Epithelial cell of esophagus (primary cell): ENCODE measurements at places on chromosomes 12 and 14.

GRCh38 chr12:120584343-120585149 is 3.3 kb upstream of the POP5 start:
- DNase-seq, result peak; percentile 37

DNA sequence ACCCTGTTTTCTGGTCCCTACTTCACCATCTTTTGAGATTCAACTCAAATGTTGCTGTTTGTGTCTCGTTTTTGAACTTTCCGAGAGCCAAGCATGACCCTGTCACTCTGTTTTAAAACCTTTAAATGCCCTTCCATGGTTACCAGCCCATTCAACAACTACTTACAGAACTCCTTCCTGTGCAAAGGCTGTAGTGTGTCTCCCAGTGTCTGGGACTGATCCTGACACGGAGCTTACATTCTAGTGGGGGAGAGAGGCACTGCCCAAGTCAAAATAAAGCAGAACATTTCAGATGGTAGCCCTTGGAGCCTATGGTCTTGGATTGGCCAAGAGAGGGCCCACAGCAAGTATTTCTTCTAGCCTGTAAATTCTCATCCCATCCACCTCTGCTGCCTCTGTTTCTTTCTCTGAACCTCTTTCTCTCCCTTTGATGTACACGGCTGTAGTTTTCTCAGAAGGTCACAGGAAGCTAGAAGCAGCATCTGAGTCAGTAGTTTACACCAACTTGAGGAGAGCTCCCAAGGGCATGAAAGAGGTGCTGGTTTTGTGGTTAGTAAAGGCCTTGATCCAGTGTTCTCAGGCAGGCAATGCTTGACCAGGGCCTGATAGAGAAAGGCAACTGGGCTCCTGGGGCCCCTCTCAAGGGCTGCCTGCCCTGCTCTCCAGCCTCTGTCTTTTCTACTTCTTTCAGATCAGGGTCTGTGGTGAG is 42.3 kb upstream of the SLC24A4 start:
- no peak for DNase-seq

DNA sequence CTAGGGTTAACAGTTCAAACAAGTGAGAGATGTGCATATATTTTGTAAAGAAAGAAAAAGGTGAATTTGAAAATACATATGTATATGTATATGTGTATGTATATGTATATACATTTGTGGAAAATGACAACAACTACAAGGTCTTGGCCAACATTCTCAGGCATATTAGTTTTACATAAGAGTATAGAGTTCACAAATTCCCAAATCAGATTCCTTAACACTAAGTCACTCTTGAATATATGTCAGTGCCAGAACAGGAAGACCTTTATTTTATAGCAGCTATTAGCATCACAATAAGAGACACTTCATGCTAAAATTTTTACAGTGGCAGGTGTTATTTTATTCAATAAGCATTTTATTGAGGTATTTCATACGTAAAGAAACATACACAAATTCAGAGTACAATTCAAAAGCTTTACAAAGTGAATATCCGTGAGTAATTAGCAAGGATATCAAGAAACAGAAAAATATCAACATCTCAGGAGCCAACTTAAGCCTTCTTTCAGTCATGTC is 179.7 kb downstream of the SLC6A15 start:
- peak; percentile 2 for DNase-seq

- no peak for DNase-seq
Observed at GRCh38 chr12:53486736-53487487, 12.3 kb downstream of the MAP3K12 start.

DNA sequence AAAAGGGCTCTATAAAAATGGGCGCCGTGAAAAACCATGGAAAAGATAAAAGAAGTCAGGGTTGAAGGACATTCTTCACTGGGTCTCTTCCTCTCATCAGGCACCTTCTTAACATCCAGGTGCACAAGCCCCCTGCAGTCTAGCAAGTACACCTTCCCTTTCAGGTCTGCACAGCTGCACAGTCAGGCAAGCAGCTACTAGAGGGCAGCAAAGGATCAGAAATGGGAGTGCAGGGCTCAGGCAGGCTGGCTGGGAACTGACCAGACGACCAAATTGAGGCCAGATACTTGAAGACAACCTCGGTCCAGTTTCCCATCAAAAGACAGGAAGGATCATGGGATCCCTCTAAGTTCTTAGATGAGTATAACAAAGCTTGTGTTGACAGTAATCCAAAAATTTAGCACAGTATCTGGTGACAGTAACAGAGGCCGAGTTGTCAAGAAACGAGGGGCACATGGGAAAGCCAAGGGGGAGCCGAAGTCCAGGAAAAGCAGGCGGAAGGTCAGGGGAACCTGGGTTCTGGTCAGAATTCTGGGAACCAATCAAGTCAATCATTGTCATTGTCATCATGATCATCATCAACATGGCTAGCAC is 10.1 kb upstream of the GRIP1 start:
- DNase-seq, result peak; percentile 60

- DNase-seq, result peak; percentile 91
Observed at GRCh38 chr12:78864403-78864869, at the start of gene SYT1. TSS of gene SYT1 (plus strand) at chr12:78864774.

DNA sequence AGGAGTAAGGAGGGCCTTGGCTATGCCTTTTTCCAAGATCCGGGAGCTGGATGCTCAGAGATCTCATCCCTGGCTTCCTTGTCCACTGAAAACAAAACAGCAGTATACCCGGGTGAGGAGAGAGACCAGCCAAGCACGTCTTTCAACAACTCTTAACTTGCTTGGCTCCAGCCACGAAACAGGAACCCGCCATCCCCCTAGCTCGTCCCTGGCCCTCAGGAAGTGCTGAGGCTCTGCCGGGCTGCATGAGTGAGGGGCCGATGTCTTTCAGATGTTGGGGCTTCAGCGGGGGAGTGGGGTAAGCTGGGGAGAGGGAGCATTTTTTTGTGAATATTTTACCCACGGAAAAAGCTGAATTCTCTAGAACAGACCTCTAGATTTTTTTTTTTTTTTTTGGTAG is 231.1 kb downstream of the CACNA1C start:
- no peak for DNase-seq

DNA sequence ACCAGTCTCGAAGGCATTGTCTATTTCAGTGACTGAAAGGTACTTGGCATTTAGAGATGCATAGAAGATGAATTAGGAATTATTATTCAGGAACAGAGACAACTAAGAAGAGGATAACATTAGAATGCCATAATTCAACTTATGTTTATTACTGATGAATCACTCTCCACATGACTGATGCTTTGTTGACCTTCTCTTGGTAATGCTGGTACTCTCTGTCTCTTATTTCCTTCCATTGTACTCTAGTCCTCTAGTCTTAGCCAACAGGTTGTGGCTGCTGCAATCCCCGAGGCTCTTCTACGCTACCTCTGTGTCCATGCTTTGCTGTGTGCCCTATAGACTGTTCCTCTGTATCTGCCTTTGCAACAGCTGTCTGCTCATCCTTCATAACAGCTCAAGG is 652.9 kb downstream of the NRXN3 start:
- no peak for DNase-seq

- DNase-seq, result no peak
Observed at GRCh38 chr14:67675219-67675582, 769 bp upstream of the VTI1B start.

DNA sequence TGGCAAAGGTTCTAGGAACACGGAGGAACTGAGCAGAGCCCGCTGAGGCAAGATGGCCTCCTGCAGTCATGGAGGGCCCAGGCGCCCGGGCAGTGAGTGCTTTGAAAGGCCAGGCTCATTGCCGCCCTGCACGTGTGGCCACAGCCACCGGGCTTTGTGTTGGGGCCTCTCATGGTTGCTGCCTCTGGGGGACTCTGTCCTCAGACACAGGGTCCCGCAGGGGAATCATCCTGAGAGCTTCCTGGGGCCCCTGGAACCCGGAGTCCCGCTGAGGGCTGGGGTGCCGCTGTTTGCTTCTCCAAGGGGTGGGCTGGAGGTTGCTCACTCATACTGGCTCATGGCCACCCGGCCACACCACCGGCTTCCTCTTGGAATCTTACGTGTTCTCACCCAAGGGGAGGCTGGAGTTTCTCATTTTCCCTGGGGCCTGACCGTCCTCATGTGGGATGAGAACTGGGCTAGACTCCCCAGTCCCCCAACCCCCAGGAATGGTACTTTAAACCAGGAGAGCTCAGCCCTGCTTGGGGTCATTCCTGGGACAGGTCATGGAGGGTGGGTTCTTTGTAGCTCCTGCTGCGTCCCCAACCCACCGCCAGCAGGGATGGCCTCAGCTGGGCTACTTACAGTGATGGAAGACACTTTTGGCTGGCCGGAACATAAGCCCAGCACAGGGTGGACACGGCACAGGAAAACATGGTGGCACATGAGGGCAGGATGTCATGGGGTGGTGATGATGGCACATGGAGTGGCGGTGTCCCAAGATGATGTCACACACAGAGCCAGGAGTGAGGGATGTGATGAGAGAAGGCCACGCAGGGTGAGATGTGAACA is 21.1 kb upstream of the LRTM2 start:
- no peak for DNase-seq

DNA sequence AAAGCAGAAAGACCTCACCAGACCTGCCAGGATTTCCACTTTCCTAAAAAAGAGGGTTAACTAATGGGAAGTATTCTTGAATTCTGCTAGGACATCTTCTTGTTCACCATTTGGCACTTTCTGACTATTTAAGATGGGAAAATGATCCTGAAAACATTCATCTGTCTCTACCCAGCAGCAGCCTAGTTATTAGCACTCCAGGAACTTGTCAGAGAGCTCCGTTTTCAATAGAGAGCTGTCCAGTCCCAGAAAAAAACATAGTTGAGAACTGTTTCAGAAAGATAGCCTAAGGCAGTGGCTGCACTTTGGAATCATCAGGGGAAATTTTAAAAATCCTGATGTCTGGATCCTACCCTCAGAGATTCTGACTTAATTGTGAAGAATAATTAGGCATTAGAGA is 22.1 kb upstream of the CEP83 start:
- no peak for DNase-seq

GRCh38 chr12:20489645-20490044 is 121.3 kb downstream of the PDE3A start:
- DNase-seq, result no peak

DNA sequence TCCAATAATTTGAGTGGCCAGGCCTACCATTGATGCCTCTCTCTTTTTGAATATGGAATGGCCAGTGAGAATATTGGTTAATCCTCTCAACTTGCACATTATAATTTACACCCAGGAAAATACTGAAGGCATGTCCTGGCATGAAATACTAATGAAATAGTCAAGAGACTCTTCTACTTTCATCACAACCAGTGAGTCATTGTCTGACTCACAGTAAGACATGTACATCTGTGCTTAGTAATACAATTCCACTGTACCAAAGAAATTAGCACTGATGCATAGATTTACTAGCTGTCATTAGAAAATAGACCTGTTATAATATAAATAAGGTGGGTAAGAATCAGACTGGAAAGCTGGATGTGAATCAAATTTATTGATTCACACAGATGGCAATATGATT is 31.6 kb downstream of the KCNC2 start:
- peak; percentile 98 for DNase-seq

DNA sequence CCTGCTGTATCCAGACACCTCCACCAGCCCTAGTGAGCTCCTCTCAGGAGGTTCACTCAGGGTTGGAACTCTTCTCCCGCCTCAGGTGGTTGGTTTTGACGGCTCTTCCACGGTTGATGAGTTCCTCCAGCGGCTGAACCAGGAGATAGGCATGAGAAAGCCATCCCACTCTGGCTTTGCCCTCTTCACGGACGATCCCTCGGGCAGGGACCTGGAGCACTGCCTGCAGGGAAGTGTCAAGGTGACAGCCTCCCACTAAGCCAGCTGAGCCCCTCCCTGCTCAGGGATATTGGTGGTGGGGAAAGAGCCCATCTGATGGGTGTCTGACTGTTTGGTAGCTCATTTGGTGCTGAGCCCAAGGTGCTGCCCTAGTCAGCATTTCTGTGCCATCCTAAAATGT is 20.4 kb downstream of the PIGH start:
- no peak for DNase-seq

DNA sequence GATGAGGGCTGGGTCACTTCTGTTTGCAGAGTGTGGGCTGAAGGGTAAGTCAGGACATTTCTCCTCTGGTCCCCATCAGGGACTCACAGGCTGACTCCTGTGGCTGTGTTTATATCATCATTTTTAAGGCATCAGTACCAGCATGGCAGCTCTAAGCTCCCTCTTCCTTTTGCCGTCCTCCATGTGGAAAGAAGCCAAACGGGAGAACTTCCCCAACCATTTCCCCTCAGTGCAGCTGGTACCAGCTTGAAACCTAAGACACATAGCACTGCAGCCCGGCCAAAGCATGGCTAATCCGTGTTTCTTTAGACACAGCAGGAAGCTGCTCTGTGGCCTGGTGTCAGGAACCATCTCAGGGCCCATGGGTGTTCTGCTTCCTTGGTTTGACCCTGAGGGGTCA is 31.9 kb upstream of the ATP2A2 start:
- DNase-seq, result no peak

DNA sequence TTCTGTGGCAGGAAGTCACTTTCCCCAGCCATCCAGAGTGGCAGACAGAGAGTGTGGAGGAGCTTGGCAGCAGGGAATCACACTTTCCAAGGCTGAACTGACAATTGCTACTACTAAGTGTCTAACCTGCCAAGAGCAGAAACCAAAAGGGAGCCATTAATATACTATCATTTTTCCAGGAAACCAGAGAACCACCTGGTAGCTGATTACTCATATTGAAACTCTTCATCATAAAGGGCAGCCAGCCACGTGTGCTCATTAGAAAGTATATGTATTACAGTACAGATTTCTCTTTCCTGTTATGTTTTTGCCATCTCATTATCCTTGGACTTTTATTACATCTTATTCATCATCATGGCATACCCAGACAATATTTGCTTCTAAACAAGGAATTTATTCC is 374.9 kb downstream of the GXYLT1 start:
- DNase-seq, result no peak

GRCh38 chr12:105852496-105852895 is 286.3 kb downstream of the NUAK1 start:
- DNase-seq, result no peak

- DNase-seq, result peak; percentile 44
Observed at GRCh38 chr12:55728186-55728938, 447 bp downstream of the CD63 start.

- DNase-seq, result no peak
Observed at GRCh38 chr12:7451756-7452155, 7.8 kb upstream of the CD163L1 start.

GRCh38 chr12:104371043-104371870 is 67.7 kb downstream of the EID3 start:
- peak; percentile 49 for DNase-seq

DNA sequence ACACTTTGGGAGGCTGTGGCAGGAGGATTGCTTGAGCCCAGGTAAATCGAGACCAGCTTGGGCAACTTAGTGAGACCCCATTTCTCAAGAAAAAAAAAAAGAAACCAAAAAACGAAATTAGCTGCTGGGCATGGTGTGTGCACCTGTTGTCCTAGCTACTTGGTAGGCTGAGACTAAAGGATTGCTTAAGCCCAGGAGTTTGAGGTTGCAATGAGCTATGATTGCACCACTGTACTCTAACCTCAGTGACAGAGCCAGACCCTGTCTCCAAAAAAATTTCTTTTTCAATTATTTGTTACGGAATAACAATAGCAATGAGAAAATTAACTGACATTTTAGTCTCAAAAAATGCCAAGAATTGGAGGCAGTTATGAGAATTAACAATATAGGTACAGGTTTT is 128.0 kb downstream of the CCDC91 start:
- no peak for DNase-seq
